ENCODE measurements at places on chromosomes 1 and 21.

GRCh38 chr1:1293263-1294249 is 13.3 kb downstream of the SCNN1D start:
- DNase-seq, result no peak

DNA sequence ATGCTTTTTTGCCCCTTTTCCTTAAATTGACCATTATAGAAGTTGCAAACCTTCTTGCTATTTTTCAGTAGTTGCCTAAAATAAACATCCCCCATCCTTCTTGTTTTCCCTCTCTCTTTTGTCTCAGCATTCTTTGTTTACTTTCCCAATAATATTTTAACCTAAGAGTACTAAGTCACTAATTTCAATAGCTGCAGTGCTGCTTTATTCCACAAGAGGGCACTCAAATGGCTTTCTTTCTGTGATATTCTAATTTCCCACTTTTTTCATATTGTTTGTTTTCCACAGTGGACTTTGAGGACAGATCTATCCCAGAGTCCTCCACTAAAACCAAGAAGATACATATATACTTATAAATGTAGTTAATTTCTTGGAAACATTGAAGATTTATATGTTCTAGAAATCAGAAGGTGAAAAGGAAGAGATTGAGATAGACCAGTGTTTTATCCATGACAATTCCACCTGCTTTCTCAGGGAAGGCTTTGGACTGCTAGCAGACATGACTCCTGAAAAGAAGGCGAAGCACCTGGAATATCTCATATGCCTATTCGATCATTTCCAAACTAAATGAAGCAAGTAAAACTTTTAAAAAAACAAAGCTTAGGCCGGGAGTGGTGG is 104.8 kb upstream of the GRIK1 start:
- DNase-seq, result peak; percentile 6

DNA sequence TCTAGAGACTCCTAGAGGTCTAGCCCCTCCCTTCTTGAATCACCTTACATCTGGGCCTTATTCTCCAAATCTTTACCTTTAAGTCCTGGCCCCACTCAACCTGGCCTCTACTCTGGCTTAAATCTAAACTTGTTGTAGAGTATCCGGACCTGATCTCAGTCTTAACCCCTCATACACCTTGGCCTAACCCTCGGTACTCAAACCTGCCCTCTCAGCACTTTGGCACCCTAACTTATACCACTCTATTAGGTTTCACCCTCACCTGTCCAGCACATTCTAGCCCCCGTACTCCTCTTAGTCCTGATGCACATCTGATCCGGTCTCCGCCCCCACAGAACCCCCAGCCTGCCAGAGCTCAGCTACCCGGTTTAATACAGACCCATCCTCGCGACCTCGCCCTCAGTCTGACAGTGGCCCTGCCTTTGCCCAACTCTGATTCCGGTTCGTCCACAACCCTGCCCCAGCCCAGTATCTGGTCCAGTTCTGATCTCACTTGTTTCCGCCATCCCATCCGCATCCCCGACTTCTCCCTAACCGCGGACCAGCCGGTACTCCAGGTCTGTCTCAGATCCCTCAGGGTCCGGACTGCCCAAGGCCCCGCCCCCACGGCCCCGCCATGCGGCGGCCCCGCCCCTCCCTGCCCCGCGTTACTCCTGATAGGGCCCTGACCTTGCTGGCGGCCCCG is 1.5 kb downstream of the TRIM62 start:
- peak; percentile 85 for DNase-seq

- DNase-seq, result no peak
Observed at GRCh38 chr1:45615885-45616284, 8.0 kb downstream of the CCDC17 start.

DNA sequence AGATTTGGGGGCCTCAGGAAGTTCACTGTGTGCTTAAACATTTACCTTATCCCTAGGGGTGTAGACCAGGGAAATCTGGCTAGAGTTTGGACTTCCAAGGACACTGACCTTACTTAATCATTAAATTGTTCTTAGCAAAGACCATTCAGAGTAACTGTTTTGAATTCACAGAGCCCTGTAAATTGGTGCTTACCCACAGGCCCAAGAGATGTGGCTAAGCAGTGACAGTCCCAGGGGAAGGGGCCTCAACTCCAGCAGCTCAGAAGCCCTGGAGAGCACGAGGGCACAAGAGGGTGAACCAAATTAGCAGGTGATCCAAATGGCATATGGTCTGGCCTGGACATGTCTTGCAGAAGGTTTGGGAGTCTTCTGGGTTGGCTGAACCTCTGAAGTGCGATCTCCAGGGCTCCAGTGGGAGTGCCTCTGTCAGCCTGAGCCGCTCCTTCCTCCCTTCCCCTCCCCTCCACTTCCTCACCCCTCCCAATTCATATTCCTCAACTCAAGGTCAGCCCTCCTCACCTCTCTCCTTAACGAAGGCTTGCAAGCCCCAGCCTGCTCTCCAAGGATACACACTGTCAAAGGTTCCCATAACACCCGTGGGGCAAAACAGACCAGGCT is 4.3 kb downstream of the PAQR7 start:
- no peak for DNase-seq
